Stomach (tissue), 19 donors: ENCODE measurements at places on chromosomes 2 and 18.

- no peak for DNase-seq
Measured at GRCh38 chr2:178066890-178067669, 5.5 kb downstream of the PDE11A start.

- no peak for DNase-seq
Measured at GRCh38 chr18:8029731-8030130, 462.6 kb downstream of the PTPRM start.

DNA sequence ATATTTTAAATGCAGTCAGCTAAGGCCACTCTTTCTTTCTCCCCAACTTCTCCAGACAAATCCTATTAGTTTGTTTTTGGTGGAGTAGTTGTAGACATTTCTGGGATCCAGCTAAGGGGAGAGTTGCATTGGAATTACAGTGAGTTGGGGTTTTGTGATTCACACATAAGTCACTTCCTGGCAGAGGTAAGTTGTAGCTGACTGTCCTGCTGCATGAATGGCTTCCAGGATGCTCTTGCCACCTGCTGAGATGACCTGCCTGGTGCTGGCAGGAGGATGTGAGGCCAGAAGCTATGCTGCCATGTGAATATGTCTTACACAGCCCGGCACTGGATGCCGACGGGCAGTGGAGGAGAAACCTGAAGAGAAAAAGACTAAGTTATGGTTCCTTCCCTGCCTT lies 243.7 kb downstream of the TDRD15 start:
- DNase-seq: no peak

DNA sequence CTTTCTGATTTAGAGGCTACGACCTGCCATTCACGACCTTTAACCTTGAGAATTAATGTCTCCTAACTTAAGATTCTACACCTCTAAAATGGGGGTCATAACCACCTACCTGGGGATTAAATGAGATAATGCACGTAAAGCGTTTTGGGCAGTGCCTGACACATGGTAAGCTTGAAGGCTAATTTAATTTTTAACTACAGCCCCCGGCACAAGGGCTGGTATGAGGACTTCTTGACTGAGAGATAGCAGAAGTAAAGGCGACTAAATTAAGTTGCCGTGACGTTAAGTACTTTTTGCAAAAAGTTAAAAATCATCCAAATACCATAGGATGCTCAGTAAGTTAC lies 549 bp downstream of the MRPL35 start:
- DNase-seq: no peak

GRCh38 chr2:86413296-86414094 lies 27.7 kb upstream of the KDM3A start:
- no peak for DNase-seq

DNA sequence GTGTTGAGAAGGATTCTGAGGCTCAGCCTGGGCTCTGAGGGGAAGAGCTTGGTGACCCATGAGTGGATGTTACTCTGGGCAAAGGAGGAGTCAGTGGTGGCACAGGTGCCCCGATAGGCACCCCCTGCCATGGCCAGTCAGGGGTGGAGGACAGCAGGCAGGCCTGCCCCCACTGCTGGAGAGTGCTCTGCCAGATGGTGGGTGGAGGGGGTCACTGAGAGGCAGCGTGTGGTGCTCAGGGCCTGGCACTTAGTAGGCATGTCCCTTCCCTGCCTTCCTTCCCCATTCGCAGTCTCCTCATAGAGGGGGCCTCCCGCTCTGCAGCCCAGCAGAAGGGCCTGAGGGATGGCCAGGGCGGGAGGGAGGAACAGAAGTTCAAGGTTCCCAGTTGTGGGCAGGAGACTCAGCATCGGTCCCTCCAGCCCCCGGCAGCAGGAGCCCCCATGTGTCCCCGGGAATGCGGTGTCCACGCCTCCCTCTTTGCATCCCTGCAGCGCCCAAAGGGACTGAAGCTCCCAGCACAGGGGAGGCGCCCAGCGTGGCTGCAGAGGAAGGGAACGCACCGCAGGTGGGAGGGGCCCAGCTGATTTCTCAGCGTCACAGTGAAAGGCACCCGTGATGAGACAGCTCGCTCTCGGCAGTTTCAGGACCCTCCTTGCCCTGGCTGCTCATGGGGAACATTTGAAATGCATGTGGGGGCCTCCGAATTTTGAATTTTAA lies 5.7 kb upstream of the SNED1 start:
- no peak for DNase-seq

DNA sequence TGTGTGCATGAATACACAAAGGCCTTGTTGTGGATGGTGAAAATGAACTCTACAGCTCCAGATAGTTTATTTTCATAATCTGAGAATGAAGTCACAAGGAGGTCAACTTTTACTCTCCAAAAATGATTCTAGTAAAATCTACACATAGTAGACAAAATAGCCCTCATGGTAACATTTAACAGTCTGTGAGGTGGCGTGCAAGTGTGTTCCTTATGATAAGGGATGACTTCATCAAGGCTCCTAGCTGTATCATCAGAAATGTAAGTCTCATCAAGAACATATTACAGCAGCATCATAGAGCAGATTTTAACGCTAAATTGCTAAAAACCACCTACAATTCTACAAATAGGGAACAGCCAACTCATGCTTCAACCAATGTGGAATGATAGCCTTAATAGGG lies 72.3 kb upstream of the RIOK3 start:
- DNase-seq: no peak

DNA sequence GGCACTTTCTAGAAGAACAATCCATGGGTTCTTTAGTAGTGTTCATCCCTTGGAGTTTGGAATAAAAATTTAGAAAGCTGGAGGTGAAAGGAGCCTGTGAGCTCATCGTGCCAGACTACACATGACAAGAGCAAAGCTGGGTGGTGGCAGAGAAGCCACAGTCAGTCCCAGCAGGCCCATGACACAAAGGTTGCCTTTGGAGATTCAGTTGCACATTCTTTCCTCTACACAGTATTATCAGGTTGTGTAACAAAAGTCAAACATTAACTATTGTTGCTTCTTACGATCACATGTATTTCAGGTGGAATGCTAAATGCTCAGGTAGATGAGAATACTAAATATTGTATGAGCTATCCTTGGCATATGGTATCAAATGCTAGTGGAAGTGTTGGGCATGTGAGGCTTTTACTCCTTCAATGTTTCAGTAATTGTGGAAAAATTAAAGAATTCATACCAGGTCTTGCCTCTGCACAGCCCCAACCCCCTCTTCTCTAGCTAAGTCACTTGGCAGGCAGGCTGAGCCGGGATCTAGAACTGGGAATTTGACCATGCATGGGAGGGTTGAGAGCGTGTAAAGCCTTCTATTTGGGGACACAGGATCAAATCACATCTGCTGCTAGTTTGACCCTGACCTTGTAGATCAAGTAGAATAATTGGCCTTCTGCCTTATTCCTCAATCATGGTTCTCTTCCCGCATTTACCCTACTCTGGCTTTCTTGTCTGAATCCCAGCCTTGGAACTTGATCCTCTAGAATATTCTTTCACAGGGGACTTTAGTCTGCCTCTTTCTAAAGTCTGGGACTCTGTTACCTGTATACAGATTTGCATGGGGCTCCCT lies 230.9 kb downstream of the GCA start:
- no peak for DNase-seq

GRCh38 chr2:105961599-105962146 lies 217.0 kb downstream of the NCK2 start:
- no peak for DNase-seq

DNA sequence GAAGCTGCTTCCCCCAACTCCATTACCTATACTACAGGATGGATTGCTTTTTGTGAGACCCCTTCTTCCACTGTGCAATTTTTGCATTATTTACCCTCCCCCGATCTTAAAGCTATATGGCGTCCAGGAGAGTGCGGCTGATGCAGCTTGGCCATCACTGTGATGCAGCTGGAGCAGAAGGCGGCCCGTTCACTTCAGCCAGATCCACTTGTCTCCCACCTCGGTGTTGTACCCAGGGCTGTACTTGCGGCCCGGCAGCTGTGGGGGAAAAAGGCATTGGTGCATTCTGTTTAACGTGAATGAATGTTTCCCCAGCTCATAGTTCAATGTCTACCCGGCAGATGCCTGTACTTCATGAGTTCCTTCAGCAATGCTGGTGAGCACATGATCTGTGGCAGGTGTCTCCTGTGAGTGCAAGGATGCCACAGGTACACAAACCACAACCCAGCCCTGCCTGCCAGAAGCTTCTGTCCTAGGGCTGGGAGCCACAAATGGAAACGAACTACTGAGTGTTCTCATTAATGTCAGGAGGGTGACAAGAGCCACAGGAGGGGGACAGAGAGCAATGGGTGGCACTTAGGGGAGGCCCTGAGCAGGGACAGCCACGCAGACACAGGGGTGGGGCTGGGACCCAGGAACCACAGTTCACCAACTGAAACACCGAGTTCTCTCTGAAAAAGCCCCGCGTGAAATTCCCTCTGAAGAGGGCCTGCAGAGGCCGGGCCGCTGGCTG lies 64.0 kb downstream of the NDUFA10 start:
- DNase-seq: no peak

DNA sequence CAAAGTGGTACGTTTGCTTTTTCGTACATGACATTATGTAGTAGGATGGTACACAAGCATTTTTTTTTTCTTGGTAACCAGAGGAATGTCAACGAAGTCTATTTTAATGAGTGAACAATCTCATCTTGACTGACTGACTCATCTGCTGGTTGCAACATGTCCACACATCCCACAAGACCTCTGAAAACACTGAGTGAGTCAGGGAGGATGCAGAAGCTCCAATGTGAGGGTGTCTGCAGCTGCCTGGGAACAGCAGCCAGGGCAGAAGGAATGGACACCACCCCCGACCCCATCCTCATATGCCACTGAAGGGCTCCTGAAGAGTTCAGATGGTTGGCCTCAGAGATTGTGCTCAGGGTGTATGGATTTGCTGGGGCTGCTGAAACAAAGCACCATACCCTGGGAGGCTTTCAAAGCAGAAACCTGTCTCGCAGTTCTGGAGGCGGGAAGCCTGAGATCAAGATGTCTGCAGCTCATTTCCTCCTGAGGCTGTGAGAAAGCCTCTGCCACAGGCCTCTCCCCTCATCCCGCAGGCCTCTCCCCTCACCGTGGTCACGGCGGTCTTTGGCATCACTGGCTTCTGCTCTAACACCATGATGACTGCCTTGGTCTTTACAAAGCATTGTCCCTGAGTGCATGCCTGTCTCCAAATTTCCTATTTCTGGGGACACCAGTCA lies 124.6 kb downstream of the LRATD1 start:
- no peak for DNase-seq

GRCh38 chr2:224151161-224151560 lies 112.1 kb upstream of the SERPINE2 start:
- DNase-seq: no peak

DNA sequence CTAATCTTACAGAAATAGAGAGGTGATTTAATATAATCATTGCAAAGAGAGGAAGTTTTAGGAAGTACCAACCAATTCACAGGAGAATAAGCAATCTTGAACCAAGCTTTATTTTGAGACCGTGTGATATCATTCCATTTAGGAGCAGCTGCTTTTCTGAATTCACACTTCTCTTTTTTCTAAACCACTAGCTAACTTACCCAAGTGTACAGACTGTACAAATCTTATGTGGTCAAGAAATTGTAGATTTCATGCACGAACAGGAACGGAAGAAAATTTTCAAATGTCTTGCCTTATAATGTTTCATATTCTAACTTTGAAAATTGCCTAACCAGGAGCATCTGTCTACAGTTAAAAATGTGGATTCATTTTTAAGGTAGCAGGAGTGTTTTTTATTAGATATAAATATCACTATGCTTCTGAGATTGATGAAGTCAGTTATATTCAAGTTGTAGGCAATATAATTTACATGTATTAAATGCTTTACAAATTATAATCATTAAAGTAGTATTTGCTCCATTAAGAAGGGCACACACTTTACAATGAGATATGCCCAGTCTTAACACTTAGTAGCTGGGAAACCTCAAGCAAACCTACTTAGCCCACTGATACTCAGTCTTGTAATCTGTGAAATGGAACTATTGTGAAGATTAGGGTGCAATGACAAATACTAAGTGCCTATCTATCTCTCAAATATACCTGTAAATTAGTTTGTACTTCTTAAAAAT lies 302.2 kb upstream of the STON1 start:
- no peak for DNase-seq
